Mesendoderm (in vitro differentiated cells): ENCODE measurements at places on chromosomes 3 and 15.

GRCh38 chr15:57415602-57416001 lies 39.3 kb downstream of the CGNL1 start:
- no peaks in the 10 kb centered on the region for H3K27me3 ChIP-seq
- H3K4me1 ChIP-seq = peaks cover 8% of the 10 kb centered on the region
- H3K36me3 ChIP-seq = no peaks in the 10 kb centered on the region
- H3K27ac ChIP-seq = no peak overlapping the region
- H3K4me3 ChIP-seq = no peak overlapping the region

DNA sequence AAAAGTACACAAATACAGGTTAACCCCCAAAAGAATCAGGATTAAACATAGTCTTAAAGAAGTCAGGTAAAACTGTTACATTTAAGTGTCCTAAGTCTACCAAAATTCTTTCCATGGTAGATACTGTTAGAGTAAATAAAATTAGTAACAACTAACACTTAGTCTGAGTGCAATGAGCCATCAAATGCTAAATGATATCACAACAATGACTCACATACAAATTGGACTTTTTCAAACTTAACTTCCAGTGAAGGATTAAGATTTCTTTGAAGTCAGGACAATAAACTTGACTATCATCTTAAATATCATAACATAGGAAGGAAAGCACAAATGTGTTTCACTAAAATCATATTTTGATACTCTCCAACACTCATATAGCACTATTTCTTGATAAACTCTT lies 43.9 kb downstream of the ZNF148 start:
- H3K27me3 ChIP-seq = no peaks in the 10 kb centered on the region
- H3K36me3 ChIP-seq = no peaks in the 10 kb centered on the region
- no peak overlapping the region for H3K27ac ChIP-seq
- no peak overlapping the region for H3K4me3 ChIP-seq
- DNase-seq = no peak

DNA sequence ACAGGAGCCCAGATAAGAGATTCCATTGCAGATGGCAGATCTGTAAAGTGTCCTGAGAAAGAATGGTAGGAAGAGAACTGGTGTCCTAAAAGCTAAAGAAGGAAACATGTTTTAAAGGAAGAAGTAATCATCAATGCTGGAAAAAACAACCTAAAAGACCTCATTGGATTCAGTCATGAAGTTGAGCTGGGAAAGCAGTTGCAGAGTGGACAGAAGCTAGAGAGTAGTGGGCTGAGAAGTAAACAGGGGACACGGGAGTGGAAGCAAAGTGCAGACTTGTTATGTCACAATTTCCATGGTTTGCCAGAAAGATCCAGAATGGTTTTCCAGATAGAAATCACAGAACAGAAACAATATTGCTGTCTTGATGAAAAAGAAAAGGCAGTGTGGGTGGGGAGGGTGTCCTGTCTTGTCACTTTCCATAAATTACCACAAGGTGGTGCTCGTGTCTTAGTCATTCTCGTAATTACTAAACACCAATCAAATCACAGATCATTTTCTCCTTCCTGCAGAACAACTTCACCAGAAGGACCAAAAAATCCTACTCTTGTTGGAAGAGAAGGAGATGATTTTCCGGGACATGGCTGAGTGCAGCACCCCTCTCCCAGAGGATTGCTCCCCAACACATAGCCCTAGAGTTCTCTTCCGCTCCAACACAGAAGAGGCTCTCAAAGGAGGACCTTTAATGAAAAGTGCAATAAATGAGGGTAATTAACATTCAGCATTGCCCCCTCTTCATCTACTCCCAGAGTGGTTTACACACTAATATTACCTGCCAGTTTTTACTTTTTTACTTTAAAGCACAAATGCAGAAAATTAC lies 64.5 kb downstream of the KLHL25 start:
- H3K36me3 ChIP-seq = peaks cover 9% of the 10 kb centered on the region
- no peak overlapping the region for H3K4me3 ChIP-seq
- peak; percentile 71 for DNase-seq
- H3K27me3 ChIP-seq = no peaks in the 10 kb centered on the region

- H3K36me3 ChIP-seq = no peaks in the 10 kb centered on the region
- peak; percentile 40 for DNase-seq
- H3K27ac ChIP-seq = no peak overlapping the region
- no peak overlapping the region for H3K4me3 ChIP-seq
- no peaks in the 10 kb centered on the region for H3K4me1 ChIP-seq
Measured at GRCh38 chr3:13860001-13860400, 19.9 kb downstream of the WNT7A start.

- peaks cover 89% of the 10 kb centered on the region for H3K27me3 ChIP-seq
- H3K4me1 ChIP-seq = no peaks in the 10 kb centered on the region
Measured at GRCh38 chr15:89399238-89400115, 64.9 kb upstream of the POLG start.
